Activated T-helper 17 cell treated with anti-CD3 and anti-CD28 coated beads, Interleukin-2, amount 50 U/mL, for 72 hours (primary cell): ENCODE measurements at places on chromosomes 12 and 14.
A peak's percentile ranks its signal among the peaks of the same experiment; 100 is the strongest.

DNA sequence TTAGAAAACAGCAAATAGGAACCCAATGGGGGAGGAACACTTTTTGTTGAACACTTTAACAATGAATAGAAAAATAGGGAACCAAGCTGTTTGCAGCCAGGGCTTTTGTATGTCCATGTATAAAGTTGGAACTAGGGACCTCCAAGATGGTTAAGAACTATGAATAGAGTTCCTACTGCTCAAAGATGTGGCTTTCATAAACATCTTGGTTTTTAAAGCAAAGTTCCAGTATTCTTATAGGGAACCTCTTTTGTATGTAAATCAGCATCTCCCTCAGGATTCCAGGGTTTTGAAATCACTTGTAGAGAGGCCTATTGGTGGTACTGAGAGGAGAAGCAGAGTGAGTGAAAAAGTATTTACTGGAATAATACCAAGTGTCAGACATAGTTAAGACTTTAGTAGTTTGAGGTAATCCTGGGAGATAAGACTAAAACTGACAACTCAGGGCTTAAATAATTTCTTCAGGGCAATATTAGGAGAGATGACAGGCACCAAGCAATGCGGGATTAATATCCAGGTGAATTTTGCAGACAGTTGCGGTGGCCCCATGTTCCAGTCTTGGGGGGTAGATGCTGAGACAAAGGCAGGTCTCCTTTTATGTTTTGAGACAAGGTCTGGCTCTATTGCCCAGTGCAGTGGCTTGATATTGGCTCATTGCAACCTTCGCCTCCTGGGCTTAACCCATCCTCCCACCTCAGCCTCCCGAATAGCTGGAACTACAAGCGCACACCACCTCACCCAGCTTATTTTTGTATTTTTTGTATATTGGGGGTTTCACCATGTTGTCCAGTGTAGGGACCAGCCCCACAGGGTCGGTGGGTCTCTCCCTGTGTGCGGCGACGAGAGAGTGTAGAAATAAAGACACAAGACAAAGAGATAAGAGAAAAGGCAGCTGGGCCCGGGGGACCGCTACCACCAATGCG, 10.4 kb upstream of the EID3 start:
- ATAC-seq = no peak

- ATAC-seq = no peak
Measured at GRCh38 chr12:57129321-57129842, 1.1 kb downstream of the LRP1 start.

GRCh38 chr14:102620413-102620812, 28.0 kb downstream of the RCOR1 start:
- no peak for ATAC-seq

DNA sequence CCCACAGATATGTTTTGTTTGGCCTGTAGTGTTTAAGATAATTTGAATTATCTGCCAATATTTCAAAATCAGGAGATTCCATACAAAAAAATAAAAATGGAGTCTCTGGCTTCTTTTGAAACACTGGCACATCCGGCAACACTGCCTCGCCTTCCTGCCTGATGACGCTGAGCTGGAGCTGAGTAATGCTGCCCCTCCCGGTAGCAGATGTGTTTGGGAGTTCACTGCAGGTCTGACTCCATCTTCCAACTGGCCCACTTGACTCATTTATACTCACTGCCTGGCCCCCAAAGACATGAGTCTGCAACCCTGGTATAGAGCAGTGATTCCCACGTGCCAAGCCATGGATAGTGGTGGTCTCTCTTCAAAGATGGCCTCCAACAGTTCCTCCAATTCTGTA, 7.4 kb downstream of the CIT start:
- ATAC-seq = no peak

- ATAC-seq = no peak
Measured at GRCh38 chr12:68831751-68832503, 23.9 kb downstream of the MDM2 start.

DNA sequence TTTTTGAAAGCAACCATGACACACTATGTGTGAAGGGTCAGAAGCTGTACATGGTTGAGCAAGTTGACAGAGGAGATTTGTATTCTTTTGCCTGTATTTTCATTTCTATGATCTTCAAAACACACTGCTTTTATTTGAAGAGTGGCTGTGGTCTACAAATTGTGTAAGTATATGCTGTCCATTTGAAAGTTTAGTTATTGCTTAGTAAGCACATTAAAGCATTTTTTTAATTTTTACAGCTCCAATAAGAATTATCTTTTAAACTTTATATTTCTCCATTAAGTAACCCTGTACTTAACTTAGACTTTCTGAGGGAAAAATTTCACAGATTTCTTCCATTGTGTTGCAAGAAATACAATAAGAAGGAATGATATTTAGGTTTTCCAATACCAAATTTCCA, 915.2 kb downstream of the SLC6A15 start:
- no peak for ATAC-seq

DNA sequence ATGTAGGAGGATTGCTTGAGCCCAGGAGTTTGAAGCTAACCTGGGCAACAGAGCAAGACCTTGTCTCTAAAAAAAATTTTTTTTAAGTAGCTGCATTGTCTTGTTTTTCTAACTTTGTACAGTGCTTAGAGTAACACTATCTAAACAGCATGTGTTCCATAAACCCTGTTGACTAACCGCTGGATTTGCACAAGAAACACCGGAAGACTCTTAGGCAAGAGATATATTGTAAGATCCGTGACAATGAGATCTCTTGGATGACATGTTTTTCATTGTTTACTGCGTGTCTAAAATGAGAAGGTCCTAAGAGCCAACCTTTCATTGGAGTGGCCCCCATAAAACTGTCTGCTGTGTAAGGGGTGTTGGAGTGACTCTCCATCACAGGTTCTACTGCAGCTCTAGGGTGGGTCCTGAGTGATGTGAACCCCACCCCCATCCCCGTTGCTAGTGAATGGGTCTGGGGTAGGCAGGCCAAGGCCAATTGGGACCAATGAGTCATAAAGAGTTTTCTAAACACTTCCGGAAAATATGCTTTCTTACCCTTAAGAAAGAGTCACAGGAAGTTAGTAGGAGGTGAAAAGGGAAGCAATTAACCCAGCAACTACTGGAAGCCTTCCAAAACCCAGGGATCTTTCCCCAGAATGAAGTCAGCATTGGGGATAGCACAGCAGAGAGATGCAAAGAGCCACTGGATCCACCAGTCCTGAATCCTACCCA, 24.3 kb upstream of the PCNX1 start:
- no peak for ATAC-seq

DNA sequence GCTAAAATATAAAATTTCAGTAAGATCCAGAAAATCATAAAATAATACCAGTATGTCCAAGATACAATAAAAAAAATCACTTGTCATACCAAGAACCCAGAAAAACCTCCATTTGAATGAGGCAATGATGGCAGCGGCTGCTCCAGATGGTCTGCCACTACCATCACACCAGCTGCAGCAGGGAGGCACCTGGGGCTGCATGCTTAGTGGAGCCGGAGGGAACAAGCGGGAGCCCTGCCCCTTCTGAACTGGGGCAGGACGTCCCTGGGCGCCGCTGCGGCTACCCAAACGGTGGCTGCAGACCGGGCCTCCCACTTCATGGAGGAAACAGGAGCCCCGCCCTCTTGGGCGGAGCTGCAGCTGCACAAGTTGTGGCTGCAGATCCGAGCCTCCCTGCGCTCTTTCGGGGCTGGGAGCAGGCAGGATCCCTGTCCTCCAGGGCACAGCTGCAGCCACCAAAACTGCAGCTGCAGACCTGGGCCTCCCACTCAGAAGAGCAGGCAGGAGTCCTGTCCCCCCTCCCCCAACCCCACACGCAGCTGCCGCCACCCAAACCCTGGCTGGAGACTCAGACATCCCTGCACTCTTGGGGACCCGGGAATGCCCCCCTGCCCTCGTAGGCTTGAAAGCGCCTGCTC, 36.1 kb upstream of the OR5AU1 start:
- ATAC-seq = peak; percentile 98

DNA sequence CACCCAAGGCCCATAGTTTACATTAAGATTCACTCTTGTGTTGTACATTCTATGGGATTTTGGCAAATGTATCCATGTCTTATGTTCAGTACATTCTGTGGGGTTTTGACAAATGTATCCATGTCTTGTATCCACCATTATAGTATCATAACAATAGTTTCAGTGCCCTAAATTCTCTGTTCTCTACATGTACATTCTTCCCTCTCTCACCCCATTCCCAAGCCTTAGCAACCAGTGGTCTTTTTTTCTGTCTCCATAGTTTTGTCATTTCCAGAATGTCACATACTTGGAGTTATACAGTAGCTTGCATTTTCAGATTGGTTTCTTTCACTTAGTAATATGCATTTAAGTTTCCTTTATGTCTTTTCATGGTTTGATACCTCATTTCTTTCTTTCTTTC, 6.7 kb downstream of the TOGARAM1 start:
- no peak for ATAC-seq

DNA sequence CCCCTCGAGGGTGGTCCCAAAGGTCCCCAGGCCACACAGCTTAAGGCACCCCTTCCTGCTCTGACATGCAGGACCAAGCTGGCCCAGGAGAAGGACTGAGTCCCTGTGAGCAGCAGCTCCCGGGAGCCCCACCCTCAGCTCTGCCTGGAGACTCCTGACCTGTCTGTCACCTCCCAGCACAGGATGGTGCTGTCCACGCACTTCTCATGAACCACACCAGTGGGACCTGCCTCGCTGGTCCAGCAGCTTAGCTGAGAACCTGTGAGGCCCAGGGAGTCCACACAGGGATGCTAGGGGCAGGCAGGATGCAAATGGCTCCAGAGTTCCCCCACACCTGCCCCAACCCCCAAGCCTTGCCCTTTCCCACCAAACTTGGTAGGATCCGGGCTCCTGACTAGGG, 27.7 kb downstream of the CCDC85C start:
- no peak for ATAC-seq

DNA sequence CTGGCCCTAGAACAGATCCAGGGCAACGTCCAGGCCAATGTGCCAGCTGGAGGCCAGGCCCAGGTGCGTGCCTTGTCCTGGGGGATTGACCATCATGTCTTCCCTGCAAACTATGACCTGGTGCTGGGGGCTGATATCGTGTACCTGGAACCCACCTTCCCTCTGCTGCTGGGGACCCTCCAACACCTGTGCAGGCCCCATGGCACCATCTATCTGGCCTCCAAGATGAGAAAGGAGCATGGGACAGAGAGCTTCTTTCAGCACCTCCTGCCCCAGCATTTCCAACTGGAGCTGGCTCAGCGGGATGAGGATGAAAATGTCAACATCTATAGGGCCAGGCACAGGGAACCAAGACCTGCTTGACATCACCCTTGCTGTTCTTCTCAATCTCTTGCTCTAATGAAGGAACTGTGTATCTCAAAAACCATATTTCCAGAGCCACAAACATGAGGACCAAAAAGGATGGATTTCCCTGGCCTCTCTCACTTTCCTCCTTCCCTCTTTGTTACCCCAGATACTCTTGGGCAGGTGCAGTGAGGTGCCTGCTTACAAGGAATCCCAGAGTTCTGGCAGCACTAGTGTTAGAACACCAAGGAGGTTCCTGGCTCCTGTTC, 2.2 kb upstream of the TSFM start:
- no peak for ATAC-seq

- no peak for ATAC-seq
Measured at GRCh38 chr14:49159081-49159480, 427.1 kb downstream of the RPS29 start.

DNA sequence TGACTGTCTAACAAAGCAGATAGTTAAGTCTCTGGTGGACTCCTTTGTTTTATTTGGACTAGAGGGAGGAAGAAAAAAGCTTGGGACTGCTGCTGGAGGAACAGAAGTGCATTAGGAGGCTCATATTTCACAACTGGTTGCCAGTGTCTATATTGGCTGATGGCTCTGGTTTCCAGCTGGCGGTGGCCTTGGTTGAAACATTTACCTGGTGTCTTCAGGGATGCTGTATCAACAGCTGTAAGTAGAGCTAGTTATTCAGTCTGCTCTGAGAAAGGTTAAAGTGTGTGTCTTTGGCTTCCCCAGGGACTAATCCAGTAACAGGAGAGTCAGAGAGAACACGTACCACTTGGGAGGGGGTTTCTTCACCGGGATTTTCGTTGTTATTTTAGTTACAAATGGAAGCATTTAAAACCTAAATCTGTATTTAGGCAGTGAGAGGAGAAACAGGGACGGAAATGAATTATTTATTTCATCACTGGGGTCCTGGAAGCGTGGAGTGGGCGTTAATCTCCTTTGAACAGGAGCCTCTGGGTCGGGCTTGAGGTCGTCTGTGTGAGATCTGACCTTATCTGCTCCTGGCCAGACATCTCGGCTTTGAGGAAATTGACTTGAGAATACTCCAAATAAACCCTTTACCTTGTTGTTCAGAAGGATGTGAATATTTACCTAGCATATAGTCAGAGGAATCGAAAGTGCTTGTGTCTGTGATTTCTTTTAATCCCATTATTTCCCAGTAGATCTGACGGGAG, 149.9 kb downstream of the NRXN3 start:
- no peak for ATAC-seq

GRCh38 chr14:92443741-92444140, 69.8 kb upstream of the RIN3 start:
- no peak for ATAC-seq

DNA sequence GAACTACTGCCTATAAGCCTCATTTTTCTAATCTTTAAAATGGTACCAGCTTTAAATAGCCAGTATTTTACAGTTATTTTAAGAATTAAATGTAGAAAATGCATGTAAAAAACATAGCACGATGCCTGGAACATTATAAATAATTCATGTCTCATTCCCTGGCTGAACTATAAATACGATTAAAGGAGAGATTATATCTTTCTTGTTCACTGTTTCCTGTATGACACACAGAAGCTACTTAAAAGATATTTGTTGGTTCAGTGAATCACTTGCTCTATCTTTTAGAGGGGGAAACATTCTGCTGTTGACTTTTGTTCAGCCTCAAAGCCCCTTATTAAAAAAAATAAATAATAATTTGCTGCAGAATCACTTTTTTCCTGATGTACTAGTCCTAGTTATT, 406.9 kb downstream of the LRFN5 start:
- ATAC-seq = no peak

DNA sequence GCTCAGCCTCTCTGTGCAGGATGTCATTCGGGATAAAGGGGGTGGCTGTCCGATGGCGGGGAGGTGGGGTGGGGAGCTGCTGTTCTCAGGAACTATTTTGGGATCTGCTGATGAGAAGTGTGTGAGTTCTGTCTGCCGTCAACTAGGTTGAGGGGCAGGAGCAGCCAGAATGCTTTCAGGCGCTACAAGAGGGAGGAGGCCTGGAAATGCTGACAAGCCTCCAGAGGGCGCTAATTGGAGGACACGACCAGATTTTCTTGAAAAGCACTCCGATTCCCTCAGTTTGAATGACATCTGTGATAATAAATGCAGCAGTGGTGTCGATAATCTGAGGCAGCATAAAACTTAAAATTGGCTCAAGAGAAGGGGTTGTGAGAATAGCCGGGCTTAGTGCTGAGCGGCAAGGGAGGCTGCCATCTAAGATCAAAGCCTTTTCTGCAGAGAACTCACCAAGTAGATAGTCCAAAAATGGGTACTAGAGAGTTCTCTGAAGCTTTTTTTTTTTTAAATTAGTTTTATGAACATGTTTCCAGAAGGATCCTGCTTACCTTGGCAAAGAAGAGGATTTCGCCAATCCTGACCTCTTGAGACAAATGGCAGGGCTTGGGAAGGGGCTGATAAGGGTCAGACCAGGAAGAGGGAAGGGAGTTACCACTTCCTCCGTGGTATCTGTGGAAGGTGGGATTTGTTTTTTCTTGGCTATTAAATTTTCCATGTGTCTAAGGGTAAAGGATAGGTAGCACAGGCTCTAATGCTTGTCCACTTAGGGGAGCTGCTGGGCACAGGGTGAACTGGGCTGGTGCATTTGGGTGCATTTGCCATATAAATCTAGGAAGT, 94.4 kb downstream of the CRACR2A start:
- no peak for ATAC-seq
